Dorsolateral prefrontal cortex (tissue), 122 donors: ENCODE measurements at places on chromosomes 3 and 15. TPM values are rescaled to one million over a fixed set of nuclear protein-coding genes. Genes with fewer than 3 reads are reported as not detected.

DNA sequence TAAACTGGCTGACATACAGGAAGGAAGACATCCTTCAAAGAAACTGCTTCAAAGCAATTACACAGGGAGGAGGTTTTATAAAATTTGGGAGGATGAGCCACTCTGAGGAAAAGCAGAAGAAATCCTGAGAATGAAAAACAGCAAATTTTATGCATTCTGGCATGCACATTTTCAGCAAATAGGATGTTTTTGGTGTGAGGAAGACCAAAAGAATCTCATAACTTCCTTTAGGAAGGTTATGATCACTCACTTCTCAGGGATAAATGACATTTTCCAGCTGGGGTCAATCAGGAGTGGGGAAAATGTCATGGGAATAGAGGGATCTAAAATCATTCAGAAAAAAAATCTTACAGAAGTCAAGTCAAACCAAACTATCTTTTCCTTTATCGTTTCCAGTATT, 371.7 kb upstream of the CNTN6 start:
- DNase-seq, result no peak

DNA sequence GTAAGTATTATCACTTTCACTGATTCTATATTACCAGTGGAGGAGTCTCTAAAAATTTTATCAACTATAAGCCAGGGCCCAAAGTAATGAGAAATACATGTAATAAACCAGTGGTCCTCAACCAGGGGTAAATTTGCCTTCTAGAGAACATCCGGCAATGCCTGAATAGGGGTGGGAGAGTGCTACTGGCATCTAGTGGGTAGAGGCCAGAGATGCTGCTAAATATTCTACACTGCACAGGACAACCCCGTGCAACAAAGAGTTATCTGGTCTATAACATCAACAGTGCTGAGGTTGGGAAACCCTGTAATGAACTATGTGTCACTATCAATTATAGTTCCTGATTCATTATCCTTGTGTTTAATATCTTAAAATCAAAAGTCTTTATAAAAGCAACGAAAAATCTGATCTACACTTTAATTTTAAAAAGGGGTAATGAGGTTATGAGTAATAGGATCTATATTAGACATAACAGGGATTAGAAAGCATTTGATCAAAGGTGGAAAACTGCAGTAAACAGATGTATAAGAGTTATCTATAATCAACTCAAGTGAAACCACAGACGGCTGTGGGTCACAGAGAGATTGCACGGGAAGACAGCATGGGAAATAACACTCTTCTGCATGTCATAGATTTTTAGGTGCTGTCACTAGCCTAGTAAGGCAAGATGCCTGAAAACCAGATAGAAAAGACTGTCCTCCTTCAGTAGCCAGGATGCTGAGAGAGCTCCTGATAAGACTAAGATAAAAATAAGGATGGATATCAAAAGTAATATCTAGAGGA, 2.0 kb downstream of the LYSMD2 start:
- DNase-seq, result no peak

DNA sequence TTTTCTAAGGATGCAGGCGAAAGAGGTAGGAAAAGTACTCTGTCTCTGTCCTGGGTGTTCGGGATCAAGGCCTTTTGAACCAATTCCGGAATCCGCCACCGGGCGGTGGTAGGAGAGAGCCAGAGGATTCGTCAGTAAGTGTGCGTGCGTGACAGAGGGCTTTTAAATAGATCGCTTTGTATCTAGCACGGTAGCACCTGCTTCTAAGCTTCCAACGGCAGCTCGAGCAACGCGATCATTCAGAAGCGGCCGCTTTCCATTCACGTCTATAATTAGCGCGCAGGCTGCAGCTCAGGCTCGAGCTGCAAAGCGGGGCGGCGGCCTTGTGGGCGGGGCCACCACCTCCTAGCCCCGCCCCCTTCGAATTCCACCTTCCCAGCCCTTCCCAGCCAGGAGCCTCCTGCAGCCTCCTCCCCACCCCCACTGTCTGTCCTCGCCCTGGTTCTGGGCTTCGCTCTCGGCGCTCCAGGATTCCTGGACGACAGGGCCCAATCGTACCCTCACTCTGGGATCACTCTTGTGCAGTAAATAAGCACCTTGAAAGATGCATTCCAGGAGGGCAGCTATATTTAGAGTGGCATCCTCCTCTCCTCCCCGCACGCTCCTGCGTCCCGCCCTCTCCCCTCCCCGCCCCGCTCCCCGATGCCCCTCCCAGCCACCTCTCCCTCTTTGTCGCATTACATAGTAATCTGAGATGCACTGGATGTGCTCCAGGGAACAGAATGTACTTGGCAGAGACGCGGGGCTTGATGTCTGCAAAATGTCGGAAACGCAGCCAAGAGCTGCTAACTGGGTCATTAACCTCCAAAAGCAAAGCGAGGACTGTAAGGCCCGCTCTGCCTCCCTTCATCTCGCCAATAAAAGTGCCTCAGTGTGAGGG, 224.1 kb upstream of the TPRG1 start:
- DNase-seq, result peak; percentile 96

GRCh38 chr3:108862865-108863798, 40.5 kb downstream of the TRAT1 start:
- DNase-seq, result no peak

- no peak for DNase-seq
Measured at GRCh38 chr15:29651476-29652233, 170.6 kb downstream of the TJP1 start.

Gene P2RY1
- 7.2 TPM for total RNA-seq

Gene ZNF502
- 5.1 TPM for total RNA-seq

Gene NR2E3
- total RNA-seq, result not detected

Gene ACSBG1
- total RNA-seq, result 133 TPM
